Activated T-helper 17 cell treated with anti-CD3 and anti-CD28 coated beads, Interleukin-2, amount 50 U/mL, for 72 hours (primary cell): ENCODE measurements at places on chromosomes 7 and 10.

DNA sequence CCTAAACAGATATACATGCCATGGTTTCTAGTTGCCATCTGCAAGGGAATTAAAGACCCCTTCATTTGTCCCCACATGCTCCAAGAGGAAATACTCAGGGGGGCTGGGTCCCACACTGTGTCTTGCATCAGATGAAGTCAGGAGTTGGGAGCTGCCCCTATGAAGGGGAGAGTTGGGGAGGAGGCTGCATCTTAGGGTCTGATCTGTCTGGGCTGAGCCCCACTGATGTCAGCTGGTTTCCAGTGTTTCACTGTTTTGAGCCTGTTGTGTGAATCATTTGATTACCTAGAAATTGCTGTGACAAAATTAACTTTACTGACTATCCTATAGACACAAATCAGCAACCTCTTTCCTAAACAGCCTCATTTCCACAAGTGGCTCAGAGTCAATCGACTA, 4.9 kb upstream of the ADCY1 start:
- ATAC-seq, result no peak

GRCh38 chr10:85655411-85655810, 711.2 kb downstream of the GRID1 start:
- no peak for ATAC-seq

- no peak for ATAC-seq
Measured at GRCh38 chr7:84647797-84648757, 453.5 kb upstream of the SEMA3A start.

- no peak for ATAC-seq
Measured at GRCh38 chr10:81876253-81877077, 1.5 kb downstream of the NRG3 start.

DNA sequence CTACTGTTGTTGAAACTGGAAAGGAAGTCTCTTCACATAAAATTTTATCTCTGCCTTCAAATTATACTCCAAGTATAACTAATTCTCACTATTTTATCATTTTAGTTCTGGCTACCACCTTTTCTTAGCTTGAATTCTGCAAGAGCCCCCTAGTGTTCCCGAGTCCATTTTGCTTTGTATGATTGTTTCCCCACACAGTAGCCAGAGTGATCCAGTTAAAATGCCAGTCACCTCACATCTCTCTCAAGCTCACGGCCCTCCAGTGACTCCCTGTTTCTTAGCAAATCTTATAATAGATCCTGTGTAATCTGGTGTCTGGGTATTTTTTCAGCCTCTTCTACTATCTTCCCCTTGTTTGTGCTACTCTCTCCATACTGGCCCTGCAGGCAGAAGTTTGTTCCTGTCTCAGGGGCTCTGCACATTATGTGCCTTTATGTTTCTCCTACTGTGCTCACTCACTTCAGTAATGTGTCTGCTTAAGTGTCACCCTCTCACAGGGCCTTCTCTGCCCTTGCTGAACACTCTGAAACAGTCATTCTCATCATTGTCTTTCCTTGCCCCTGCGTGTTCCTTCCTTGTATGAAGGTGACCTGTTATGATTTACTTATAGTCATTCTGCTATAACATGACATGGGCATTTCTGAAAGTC, 8.9 kb downstream of the WAC start:
- ATAC-seq, result no peak

DNA sequence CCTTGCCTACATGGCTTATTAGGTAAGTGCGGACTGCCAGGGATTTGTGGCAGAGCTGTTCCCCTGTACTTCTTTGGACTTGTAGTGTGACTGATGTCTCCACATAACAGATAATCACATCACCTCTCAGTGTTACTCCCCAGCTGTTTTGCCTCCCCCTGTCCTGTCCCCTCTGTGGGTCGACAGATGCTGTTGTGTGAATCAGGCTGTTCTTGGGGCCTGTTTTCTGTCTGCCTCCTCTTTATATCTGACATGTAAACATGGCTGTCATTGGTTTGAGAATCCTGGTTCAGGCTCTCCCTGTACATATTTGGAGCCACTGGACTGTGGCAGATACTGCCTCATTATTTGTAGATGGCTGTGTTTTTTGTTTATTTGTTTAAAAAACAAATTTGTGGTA, 22.7 kb downstream of the CCNY start:
- no peak for ATAC-seq

- no peak for ATAC-seq
Measured at GRCh38 chr7:80991654-80992053, 72.8 kb upstream of the SEMA3C start.

DNA sequence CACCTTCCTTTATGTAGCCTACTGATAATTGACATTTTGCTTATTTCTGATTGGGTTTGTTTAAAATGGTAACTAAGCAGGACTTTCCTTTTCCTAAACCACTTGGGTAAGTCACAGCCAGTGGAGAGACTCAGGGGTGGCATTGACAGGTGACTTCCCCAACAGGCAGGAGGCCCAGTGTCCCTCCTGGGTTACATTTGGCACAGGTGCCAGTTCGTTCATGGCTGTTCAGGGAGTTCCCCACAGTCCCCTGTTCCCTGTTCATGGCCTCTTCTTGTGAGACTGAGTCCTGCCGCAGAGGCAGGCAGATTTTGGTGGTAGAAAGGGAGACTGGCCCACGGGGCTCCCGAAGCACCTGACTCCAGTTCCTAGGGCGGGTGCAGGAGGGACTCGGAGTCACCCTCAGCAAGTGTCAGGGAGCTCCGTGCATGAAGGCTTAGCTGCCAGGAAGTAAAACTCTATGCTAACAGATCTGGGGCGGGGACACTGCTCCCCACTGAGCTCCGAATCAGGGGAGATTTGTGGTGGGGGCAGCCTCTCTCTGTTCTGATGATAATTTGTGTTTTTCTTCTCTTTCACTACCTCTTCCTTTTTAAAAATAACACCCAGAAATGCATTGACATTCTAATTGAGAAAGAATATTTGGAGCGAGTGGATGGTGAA, 84.1 kb downstream of the EZH2 start:
- ATAC-seq, result no peak

- ATAC-seq, result no peak
Measured at GRCh38 chr7:73869011-73869798, 8.2 kb downstream of the TMEM270 start.

DNA sequence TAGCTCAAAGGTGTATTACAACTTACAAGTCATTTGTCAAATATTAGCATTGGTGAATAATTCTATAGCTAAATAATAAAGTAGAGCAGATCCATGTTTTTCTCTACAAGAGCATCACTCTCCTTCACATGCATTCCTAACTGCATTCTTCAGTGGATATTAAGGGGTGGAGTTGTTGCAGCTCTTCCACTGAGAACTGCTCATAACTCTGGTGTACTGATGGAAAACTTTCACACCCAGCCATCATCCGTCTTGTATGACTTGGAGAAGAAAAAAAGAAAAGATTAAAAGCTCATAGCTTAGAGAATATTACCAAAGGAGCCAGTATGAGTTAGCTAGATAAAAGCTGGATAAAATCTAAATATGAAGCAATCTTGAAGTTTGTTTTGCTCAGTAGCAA, 10.2 kb upstream of the FAM13C start:
- no peak for ATAC-seq

GRCh38 chr7:84524714-84525694, 330.4 kb upstream of the SEMA3A start:
- ATAC-seq, result no peak

DNA sequence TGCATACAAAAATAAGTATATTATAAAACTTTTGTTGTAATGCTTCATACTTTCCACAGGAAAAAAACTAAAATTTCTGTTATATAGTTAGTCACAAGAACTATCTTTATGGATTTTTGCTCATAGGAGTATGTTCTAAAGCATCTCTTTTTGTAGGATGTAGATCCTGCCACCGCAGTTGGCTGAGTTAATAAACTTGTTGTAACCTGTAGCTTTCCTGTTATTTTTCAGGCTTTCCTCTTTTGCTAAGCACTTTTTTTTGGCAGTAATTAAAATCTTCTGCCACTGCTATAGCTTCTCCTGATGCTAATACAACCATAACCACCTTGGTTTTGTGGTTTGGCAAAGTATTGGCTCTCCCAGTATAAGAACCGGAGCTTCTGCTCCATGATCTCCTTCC, 60.3 kb downstream of the WNT2 start:
- ATAC-seq, result no peak

- ATAC-seq, result no peak
Measured at GRCh38 chr7:40288827-40289226, 154.0 kb downstream of the SUGCT start.

- no peak for ATAC-seq
Measured at GRCh38 chr7:16847381-16847860, 34.4 kb downstream of the AGR3 start.

DNA sequence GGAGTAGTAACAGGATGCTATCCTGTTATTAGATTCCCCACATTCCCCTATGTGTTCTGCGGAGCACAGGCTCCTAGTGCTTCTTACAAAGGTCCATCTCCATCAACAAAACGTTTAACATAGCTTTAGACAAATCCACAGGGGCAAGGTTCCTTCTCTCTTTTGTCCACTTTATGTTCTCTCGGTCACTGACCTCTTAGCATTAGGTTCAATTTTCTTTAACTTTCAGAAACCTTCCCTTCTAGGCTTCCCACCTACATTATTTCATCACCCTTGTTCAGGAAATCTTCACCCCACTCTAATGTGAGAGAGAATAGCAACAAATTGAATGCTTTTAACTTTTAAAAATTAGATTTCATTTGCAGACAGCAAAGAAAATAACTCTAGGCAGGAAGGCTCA, 84.9 kb downstream of the DOCK4 start:
- ATAC-seq, result no peak

DNA sequence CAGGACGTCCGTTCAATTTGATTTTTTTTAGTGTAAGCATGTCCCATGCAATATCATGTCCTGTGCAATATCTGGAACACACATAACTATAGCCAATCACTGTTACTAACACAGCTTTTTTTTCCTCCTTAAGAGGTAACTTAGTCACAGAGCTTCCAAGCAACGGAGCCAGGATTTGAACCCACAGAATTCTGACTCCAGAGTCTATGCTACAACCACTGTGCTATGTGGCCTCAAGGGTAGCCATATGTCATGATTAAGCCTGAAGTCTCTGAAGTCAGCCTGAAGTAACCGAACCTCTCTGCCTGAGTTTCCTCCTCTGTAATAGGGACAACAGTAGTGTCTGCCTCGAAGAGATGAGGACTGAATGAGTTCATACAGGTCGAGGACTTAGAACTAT, 42.2 kb upstream of the TCF7L2 start:
- ATAC-seq, result no peak

GRCh38 chr7:90210981-90211380, 559 bp upstream of the STEAP2 start:
- ATAC-seq, result no peak

DNA sequence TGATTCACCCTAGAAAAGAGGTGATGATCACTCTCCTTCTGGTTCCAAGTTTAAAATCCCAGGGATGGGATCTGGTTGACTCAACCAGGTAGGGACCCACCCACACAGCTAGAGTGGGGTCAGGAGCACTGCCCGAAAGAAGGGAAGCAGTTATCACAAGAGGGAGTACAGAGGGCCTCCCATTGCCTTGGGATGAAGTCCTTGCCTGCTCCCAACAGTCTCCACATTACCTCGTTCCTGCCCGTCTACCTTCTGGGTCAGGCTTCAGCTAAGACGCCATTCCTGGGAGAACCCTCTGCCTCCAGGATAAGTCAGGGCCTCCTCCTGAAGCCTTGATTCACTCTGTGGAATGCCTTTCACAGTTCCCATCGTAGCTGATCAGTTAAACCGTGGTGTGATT, 23.8 kb downstream of the ZMIZ2 start:
- no peak for ATAC-seq

DNA sequence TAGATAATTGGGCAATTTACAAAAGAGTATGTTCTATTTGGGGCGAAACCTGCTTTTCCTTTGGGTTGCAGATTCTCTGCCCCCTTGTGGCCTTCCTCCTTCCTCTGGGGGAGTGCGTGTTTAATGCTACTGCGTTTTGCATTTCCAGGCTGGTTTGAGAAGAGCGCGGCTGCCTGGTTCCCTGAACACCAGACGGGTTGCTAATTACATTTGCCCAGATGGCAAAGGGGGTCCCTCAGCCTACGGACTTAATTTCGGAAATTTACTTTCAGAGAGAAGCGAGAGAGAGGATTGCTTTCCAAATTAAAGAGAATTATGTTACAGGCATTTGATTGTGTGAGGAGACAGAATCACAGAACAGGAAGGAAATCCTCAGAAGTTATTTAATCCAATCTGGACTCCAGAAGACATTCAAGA, 91.9 kb upstream of the JAZF1 start:
- no peak for ATAC-seq

GRCh38 chr10:44779511-44779910, 131.6 kb upstream of the TMEM72 start:
- ATAC-seq, result no peak

DNA sequence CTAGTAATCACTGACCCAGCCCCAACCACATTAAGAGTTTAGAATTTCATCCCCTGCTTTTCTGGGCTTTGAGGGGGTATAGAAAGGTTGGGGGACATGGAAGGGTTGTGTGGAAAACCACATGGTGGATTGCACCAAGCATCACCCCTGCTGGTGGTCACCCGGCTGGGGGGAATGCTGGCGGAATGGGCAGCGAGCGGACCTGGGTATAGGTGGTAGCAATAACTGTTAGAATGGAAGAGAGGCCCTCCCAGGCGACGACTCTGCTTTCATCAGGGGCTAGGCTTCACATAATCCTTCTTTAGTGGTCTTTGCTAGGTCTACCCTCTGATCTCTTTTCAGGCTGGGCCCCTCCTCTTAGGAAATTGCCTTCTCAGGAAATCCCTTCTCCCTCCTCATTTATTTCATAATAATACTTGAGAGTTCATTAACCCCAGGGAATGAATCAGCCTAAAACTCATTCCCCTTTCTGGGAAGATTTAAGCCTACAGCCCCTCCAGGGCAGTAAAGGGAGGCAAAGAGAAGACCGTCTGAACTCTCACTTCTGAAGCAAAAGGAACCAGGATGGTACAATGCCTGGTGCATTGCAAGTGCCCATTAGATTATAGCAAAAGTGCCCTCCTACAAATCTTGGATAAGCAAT, 90.7 kb upstream of the LEP start:
- ATAC-seq, result no peak

GRCh38 chr10:77820349-77820748, 106.2 kb downstream of the DLG5 start:
- ATAC-seq, result peak; percentile 79

- no peak for ATAC-seq
Measured at GRCh38 chr7:87960239-87960638, 26.2 kb downstream of the ADAM22 start.

DNA sequence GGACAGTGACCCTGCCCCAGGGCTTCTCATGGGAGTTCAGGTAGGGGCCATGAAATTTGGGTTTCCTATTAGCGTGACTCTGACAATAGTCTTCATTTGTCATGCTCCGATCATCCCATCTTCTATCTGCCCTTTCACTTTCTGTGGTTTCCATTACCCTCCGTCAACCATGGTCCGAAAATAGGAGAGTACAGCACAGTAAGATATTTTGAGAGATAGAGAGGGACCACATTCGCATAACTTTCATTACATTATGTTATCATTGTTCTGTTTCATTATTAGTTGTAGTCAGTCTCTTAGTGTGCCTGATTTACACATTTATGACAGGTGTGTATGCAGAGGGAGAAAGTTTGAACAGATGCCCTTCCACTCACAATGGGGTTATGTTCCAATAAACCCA, 649.2 kb downstream of the SDK1 start:
- ATAC-seq, result no peak
